ENCODE measurements at places on chromosomes 2 and 18. TPM values are rescaled to one million over a fixed set of nuclear protein-coding genes. Genes with fewer than 3 reads are reported as not detected.

DNA sequence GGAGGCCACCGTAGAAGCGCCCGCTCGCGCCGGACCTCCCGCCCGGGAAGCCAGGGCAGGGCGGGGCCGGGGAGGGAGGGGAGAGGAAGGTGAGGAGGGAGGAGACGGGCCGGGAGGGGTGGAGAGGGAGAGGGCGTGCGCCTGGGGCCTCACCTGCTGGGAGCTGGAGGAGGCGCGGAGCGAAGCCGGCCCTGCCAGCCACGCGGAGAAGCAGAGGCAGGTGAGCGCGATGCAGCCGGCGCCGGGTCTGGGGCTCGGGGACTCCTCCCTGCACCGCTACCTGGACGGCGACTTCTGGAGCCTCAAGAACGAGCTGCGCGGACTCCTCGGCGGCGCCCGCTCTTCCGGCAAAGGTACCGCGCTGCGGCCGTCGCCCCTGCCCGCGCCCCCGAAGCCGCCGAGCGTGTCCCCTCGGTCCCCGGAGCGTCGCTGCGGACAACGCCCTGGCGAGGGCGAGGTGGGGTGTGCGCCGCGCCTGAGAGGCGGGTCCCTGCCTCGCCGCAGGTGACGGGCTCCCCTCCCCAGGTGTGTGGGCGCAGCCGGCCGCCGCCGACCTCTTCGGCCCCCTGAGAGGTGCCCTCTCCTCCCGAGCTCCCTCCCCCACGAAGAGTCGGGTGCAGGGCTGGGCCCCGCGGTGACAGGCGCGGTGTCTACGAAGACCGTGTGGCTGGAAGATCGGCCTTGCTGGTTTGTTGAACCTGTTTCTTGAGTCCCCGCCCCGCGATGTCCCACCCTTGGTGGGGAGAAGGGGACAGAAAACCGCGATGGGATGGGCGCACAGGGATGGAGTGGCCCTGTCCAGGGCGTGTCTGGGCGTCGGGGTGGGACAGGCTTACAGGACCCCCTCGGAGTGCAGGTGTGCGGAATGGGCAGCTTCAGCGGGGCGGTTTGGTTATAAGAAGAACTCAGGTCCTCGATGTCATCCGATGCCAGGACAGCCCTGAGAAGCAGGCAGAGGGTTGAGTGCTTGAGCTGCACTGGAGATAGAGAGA is at the start of gene ACOXL:
Gene ACOXL (plus strand): TSS at position 152 of the 992 bp plus-strand sequence. CDS start 35,817 bp downstream, outside the sequence.
- DNase-seq: peak; percentile 90

GRCh38 chr2:6828299-6828584 is 37.5 kb downstream of the CMPK2 start:
- no peak for DNase-seq

- no peak for DNase-seq
Measured at GRCh38 chr2:157843935-157844334, 32.2 kb downstream of the ACVR1 start.

DNA sequence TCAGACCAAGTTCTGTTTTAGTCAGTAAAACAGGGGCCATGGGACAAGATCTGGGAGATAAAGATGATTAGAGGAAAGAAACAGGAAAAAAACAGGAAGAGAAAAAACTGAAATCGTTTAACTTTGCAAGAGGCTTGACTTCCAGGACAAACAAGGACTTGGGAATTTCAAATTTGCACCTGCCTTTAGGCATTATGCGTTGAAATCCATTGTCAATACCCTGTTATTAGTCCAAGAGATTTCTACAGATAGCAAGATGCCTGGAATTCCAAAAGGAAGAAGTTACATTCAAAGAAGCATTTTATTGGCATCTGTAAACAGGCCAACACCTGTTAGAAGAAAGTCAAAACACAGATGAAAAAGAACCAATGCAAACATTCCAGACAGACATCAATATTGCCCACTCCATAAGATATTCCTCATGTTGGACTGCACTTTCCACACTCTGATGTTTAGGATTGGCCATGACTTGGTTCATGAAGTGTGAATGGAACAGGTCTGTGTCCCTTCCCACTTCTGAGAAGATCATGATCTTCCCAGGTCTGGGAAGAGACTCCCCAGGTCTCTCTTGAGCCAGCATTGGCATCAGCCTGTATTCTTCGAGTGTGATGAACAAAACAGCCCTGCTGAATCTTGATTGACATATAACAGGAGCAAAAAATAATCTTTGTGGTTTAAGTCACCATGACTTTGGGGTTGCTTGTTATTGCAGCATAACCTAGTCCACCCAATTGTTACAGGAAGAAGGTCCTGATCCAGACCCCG is 181.4 kb upstream of the FN1 start:
- no peak for DNase-seq

DNA sequence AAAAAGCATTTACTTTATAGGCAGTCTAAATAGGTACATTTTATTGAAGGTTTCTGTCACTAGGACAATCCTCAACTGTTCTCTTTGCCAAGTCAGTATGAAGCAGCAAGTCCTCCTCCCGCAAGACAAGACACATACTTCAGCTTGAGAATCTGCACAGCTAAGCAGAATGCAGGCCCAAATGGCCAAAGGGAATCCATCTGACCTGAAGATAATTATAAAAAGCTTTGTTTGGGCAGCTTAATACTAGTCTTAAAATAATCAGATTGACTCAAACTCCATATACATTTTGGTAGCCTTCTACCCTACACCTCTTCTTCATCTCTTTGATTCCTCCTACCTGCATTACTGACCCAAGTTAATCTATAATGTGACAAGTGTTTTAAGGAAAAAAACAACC is 1.8 kb downstream of the LANCL1 start:
- no peak for DNase-seq

GRCh38 chr18:2108591-2108990 is 462.7 kb downstream of the METTL4 start:
- DNase-seq: no peak

DNA sequence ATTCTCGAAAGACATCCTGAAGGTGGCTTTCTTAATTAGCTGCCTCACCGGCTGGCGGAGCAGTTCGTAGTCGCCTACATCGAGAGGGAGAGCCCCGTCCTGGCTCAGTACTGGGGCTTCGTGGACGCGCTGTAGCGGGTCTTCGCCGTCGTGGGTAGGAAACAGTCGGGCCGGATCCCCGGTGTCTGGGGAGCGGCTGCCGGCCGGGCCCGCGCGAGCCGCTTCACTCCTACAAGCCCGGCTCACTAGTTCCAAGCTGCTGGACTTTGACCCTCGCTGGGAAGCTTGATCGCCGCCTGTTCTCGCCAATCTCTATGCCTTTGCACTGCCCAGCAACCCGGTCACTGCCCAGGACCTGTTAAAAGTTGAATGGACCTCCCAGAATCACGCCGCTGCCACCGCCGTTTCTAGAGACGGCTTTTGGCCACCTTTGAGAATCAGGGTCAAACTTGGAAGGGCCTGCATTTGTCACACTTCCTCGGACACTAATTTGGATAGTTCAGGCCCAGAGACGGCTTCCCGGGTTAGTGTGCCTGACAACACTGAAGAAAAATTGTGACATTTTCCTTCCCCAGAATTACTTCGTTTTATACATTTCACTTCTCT is 41.4 kb upstream of the AKAIN1 start:
- DNase-seq: peak; percentile 65

GRCh38 chr18:60246606-60247005 is 126.0 kb downstream of the MC4R start:
- DNase-seq: no peak

DNA sequence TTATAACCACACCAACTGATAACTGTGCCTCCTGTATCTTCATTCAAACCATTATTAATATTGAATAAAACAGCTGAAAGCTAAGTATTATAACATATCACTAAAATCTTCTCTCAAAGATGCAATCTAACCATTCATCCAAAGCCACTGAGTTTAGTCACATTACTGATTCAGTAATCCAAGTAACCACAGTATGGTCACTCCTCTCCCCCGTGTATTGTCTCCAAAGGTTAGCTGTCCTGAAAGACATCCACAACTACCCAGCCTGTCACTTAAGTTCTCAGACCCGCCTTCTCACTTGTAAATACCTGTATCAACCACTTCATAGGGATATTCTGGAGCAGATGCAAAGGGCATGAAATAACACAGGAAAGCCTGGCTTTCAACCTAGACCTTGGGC is 213.4 kb upstream of the BOD1L2 start:
- no peak for DNase-seq

GRCh38 chr2:183243758-183244157 is 119.5 kb downstream of the NUP35 start:
- no peak for DNase-seq

DNA sequence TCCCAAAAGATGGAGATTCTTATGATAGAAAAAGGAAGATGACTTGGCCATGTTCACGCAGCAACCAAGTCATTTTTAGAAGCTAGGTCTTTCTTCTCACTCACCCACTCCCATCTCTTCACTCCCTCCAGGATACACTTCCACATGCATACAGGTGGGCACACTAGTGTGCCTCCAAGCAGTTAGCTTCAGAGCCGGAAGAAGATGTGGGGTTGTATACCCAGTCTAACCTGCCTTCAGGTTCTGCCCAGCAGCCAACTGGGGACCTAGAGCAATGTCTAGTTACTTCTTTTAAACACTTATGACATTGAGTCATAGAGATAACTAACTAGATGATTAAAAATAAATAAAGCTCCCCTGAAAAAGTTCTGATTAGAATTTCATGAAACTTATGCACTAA is 21.8 kb upstream of the TANK start:
- no peak for DNase-seq

GRCh38 chr2:24375349-24376087 is 15.2 kb upstream of the ITSN2 start:
- no peak for DNase-seq

- no peak for DNase-seq
Measured at GRCh38 chr18:62245177-62245576, 58.1 kb downstream of the RELCH start.

GRCh38 chr2:54557601-54558187 is 101.6 kb downstream of the SPTBN1 start:
- DNase-seq: peak; percentile 78

- no peak for DNase-seq
Measured at GRCh38 chr2:231312066-231312465, 83.4 kb upstream of the B3GNT7 start.

DNA sequence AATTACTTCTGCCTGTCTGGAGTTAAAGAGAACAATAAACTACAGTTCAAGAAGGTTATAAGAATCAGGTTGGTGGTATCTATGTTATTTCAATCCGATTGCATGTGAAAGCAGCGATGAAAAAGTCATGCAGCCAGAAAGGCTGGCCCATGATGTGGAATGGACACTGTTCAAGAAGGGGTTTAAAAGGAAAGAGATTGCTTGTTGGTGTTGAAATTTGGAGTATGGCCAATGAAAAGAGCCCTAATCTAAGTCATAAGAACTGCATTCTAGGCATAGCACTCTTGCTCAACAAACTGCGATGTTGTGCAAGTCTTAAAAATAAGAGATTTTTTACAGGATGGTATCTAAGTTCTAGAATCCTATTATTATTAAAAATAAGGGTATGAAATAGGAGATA is 61.3 kb downstream of the EFEMP1 start:
- DNase-seq: no peak

DNA sequence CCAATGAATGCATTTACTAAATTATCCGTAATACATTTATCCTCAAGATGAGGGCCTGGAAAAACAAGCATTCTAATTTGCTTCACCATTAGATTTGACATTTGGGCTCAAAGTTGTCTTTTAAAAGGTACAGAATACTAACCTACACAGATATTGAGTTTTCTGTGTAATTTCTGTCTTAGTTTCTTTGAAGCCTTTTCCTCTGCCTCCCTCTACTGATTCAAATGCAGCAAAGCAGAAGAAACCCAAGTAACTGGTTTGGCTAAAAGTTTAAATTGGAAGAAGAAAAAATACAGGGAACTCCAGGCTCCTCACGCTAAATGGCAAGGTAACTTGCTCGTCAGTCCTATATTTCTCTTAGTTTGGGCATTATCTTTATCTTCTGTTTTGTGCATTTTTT is 53.3 kb upstream of the SLC5A7 start:
- DNase-seq: no peak

DNA sequence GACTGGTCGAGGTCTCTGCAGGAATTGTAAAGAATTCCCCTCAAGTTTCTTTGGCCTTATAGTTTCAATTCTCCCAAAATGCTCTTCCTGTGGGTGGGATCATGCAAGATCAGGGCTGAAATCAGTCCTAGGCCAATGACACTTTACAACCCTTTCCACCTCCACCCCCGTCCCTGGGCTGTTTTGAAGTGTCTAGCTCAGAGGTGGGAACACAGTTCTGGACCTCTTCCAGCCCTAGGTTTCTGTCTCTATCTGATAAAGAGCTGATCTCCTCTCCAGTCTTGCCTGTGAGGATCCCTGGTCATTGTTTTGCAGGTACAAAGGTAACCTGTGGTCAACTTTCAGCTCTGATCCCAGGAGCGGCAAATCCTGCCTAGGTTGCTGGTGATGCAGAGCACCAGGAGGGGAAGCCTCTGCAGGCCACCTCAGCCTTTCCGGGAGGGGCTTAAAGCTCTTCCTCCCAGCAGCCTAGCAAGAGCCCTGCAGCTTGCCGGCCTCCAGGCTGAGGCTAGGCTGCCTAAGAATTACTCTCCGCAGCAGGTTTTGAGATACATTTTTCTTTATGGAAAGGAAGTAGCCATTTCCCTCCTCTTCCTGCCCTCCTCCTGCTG is 69.8 kb upstream of the WIPF1 start:
- DNase-seq: no peak

DNA sequence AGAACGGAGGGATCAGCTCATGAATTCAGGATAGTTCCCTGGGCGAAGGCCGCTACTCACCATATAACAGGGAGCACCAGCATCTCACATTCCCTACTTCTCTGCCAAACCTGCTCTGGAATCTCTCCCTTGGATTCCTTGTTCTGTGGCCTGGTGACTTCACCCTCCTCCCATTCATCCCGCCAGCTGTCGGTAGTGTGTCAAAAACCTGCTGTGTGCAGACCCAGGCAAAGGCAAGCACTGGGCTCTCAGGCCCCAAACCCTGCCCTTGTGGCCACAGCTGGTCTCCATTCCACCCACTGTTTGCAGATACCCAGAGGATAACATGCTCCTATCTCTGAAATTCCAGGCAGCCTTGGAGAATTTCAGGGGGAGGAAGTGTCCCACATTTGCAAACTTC is 151.6 kb downstream of the CAPN13 start:
- DNase-seq: no peak

Gene ITM2C
- 27.6 TPM for total RNA-seq

Gene SLC38A11
- total RNA-seq: 0.44 TPM

Gene KCNG2
- 0.50 TPM for total RNA-seq

Gene SLC4A5
- total RNA-seq: 4.2 TPM

Gene DSC3
- 0.24 TPM for total RNA-seq

Gene ZNF532
- 54.0 TPM for total RNA-seq

Data from lower lobe of right lung (tissue), 2 donors.